DND-41 (cell line): ENCODE measurements at places on chromosomes 2 and 18.

DNA sequence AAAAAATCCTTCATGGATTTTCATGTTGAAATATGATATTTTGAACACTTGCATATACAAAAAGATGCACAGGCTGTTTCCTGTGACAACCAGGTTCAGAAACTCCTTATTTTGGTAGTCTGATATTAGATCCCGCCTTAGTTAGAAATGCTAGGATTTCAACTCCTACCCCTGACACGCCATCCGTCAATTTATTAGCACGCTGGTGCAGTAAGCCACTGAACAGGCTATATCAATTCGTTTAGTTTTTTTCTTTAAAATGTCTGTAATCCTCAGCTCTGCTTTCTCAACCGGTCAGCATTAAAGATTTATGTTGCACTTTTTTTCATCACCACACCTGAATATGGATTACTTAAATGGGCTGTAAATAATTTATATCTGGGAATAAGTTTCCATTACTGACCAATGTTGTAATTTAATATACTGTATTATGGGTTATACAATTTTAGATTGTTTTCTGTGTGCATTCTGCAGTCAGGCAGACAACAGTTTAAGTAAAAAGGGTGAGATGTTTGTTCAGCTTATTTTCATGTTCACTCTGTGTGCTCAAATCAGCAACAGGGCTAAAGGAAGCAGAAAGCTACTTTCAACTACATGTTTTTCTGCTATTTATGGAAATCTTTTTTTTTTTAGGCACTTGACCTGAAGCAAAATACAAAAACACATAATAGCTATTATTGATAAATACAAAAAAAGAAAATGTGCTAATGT, 227.7 kb downstream of the ARHGAP15 start:
- no peaks in the 10 kb centered on the region for H3K4me1 ChIP-seq
- peaks cover 12% of the 10 kb centered on the region; the same call in 1 of the 2 replicates for H3K36me3 ChIP-seq
- no peaks in the 10 kb centered on the region for H3K27me3 ChIP-seq
- H3K4me3 ChIP-seq, result no peak overlapping the region
- DNase-seq, result no peak

DNA sequence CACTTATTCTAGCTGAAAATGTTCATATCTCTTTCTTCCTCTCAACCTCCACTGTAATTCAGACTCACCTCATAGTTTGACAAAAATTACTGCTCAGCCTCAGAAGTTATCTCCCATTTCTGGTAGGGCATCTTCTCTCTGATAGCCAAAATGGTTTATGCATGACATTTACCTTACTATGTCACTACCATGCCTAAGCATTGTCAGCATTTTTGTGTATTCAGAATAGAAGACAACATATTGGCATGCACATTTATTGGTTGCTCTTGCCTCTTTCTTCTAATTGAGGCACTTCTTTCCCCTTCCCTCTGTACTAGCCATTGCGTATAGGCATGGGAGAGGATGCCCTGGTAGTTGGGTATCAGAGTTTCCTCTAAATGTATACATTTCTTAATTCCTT, 406.1 kb upstream of the DCC start:
- H3K4me1 ChIP-seq, result no peaks in the 10 kb centered on the region
- no peak overlapping the region for H3K27ac ChIP-seq
- no peak for DNase-seq
- no peak overlapping the region for H3K4me3 ChIP-seq
- no peaks in the 10 kb centered on the region for H3K36me3 ChIP-seq
- H3K27me3 ChIP-seq, result no peaks in the 10 kb centered on the region

- no peak overlapping the region for H3K4me3 ChIP-seq
- no peak overlapping the region for H3K27ac ChIP-seq
- peak; percentile 9 for DNase-seq
- H3K27me3 ChIP-seq, result no peaks in the 10 kb centered on the region
- peaks cover 2% of the 10 kb centered on the region; the same call in 1 of the 2 replicates for H3K4me1 ChIP-seq
These were observed 37.6 kb upstream of the PMAIP1 start for GRCh38 chr18:59861963-59862819.

DNA sequence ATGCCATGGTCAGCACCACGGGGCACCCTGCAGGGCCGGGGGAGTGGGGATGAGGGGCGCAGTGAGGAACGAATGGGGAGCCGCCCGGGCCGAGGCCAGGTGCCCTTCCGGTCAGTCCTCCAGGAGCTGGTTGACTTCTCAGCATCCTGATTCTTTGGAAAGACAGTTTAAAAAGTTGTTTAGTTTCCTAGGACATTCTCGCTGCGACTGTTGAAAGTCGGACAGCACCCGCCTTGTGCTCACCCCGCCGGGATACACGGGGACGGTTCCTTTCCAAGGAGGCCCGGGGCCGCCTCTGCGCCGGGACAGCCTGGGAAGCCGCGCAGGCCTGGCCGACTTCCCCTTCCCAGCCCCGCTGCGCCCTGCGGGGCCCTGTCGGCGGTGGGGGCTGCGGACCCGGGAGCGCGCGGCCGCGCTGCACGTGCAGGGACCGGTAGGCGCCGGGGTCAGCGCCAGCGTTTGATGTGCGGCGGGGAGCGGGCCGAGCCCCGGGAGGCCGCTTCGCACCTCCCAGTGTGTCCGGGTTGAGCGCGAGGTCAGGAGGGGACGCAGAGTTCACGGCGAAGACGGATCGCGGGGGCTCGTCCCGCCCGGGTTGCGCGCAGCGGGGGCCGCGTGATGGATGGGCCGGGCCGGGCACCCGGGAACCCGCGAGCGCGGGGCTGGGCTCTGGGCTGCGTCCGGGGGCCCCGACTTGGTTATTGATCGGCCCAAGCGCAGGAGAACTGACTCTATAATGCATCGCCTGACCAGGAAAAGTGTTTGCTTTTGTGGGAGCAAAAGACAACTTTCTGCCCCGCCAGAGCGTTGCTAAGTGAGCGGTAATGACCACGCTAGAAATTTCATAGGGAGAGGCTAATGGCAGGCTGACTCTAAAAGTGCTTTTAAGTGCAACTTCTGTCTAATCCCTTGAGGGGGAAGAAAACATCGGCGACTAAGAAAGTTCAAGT, 28.0 kb upstream of the SMIM21 start:
- no peaks in the 10 kb centered on the region for H3K36me3 ChIP-seq
- H3K4me1 ChIP-seq, result no peaks in the 10 kb centered on the region
- DNase-seq, result no peak
- no peak overlapping the region for H3K27ac ChIP-seq

DNA sequence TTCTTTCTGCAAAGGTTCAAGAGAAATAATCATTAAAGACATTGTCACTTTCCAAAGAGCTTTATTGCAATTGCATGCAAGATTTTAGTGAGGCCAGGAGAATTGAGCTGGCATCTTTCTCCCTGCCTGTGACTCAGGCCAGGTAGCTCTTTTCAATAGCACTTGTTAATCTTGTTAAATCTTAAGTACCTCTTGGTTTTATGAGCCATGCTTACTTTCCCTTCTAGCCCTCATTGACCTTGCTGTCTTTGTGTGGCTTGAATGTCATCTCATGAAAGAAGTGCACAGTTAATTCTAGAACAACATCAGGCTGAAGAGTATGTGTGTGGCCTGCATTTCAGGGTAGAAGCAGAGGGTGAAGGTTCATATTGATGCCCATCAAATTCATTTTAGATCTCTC, 14.8 kb upstream of the LGALSL start:
- DNase-seq, result no peak
- H3K27ac ChIP-seq, result no peak overlapping the region
- no peaks in the 10 kb centered on the region for H3K36me3 ChIP-seq
- no peak overlapping the region for H3K4me3 ChIP-seq
- H3K27me3 ChIP-seq, result peaks cover 19% of the 10 kb centered on the region
